ENCODE measurements at places on chromosomes 2 and 18.
A peak's percentile ranks its signal among the peaks of the same experiment; 100 is the strongest.

GRCh38 chr2:96209729-96210085 is 1.1 kb upstream of the STARD7 start:
- no peak for DNase-seq

GRCh38 chr2:208872591-208872990 is 466.0 kb downstream of the PTH2R start:
- DNase-seq: no peak

- no peak for DNase-seq
These were observed 10.9 kb upstream of the FHL2 start for GRCh38 chr2:105409717-105410116.

DNA sequence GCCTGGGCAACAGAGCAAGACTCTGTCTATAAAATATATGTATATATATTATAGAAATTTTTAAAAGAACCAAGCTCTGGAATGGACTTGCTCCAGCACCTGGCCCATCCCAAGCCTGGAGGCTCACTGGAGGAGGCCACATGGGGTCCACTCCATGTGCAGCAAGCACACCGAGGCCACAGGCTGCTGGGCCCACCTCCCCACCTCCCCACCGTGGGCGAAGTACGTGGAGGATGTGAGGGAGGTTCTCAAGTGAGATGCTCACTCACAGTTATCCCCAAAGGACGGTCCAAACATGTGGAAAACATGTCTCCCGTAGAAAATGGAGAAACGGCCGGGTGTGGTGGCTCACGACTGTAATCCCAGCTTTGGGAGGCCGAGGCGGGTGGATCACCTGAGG is 13.9 kb upstream of the RAB17 start:
- no peak for DNase-seq

- DNase-seq: no peak
These were observed 54.7 kb downstream of the EMILIN2 start for GRCh38 chr18:2901423-2901985.

DNA sequence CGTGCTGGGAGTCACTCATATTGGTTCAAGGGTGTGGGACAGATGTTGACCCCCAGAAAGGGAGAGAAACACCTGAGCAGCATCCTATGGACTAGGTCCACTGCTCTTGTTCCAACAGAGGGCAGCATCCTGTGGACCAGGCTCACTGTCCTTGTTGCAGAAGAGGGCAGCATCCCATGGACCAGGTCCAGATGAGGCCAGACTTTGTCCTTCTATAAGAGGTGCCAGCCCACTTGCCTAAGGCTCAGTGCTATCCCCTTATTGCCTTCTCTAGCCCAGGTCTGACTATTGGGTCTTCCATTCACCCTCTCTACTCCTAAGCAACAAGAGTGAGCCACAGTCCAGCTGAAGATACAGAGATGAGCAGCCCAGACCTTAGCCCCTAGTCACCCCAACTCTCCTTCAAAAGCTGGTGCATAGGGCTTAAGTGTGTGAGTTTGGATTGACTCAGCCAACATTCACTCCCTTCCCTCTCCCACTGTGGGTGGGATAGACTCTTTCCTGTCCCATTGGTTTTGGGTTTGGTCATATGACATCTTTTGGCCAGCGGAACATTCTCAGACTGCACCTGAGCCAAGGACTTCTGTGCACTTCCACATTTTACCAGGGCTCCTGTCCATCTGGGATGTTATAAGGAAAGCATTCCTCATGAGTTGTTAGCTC is 132.4 kb upstream of the GPC1 start:
- no peak for DNase-seq

- no peak for DNase-seq
These were observed 496.1 kb downstream of the EIPR1 start for GRCh38 chr2:2881499-2881898.

GRCh38 chr2:73917696-73918207 is 8.9 kb upstream of the DGUOK start:
- DNase-seq: no peak

- no peak for DNase-seq
These were observed 65.9 kb downstream of the IL1R2 start for GRCh38 chr2:102057502-102058292.

DNA sequence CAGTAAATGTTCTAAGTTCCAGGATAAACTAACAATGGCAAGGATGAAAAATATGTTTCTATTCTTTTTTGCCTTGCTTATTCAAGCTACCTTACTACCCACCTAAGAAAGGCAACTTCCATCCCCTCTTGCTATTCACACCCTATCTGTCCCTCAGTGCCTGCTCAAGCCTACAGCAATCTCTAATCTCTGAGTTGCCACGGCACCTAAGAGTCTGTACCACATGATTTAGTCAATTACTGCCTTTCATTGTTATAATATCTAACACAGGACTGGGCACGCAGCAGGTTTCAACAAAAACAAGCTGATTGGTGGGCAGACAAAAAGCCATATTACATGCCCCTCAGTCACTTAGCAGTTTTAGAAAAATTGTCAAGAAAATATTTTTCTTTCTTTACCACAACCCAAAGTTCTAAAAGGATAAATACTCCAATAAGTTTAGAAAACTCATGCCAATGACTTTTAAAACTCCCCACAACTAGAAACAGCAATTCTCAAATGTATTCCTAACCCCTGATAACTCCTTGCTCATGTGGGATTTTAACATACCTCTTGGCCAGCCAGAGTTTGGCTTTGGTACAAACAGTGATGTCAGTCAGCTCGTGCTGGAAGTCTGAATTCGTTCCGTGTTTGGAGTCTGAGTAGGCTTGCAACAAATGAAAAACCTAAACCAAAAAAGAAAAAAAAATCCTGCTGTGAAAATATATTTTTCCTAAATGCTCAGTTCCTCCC is 117.3 kb upstream of the ZFP36L2 start:
- DNase-seq: no peak

DNA sequence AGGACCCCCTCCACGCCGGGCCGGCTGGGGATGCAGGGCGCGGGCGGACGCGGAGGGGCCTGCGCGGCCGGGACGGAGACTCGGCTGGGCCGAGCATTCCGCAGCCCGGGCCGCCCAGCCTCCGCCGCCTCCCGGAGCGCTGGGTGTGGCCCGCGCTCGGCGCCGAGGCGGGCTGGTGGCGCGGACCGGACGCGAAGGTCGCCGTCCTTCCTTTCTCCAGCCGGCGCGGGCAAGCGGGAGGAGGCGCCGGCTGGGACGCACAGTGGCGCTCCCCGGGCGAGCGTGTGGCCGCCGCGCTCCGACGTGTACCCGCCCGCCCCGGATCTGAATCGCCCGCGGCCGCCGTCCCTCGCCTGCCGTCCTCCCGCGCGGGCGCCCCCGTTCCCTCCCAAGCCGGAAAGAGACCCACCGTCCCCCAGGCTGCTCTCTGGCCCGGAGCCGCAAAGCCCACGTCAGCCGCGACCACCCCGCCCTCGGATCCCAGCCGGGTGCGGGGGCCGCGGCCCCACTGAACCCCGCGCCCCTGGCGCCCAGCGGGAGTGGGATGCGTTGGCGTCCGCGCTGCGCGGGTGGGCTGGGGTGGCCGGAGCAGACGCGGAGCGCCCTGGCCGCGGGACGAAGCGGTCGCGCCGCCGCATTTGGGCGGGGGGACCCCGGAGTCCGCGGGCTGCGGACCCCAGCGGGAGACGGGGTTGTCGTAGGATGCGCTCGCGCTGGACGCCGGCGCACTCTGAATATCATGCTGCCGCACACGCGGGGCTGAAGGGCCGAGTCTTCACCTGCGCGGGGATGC is 634 bp downstream of the SPATS2L start:
- DNase-seq: peak; percentile 30

GRCh38 chr2:167827352-167828097 is 419.9 kb downstream of the STK39 start:
- no peak for DNase-seq

DNA sequence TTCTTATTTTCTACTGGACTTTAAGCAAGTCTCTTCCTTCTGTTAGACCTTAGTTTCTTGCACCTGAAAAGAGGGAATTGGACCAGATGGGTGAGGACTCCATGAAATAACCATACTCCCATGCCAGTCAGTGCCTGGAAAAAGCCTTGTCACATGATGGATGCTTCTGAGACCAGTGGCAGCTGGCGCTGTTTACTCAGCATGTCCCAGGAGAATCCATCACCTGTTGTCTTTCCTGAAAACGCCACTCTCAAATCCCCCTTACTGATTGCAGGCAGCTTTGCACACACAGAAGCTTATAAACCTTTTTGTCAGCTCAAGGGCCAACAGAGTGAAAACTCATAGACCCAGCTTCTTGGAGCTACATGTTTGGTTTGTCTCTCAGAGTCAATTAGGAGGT is 117.6 kb downstream of the POLE4 start:
- no peak for DNase-seq

- no peak for DNase-seq
These were observed 8.8 kb downstream of the RDH14 start for GRCh38 chr2:18551623-18552022.

DNA sequence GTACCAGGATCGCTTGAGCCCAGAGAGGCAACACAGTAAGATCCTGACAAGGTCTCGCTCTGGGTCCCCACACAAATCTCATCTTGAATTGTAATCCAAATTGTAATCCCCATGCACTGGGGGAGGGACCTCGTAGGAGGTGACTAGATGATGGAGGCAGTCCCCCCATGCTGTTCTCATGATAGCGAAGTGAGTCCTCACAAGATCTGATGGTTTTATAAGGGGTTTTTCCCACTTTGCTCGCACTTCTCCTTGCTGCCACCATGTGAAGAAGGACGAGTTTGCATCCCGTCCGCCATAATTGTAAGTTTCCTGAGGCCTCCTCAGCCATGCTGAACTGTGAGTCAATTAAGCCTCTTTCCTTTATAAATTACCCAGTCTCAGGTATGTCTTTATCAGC is 46.0 kb upstream of the SERTAD2 start:
- peak; percentile 5 for DNase-seq

- DNase-seq: no peak
These were observed 519.4 kb upstream of the DSEL start for GRCh38 chr18:68035774-68036522.

DNA sequence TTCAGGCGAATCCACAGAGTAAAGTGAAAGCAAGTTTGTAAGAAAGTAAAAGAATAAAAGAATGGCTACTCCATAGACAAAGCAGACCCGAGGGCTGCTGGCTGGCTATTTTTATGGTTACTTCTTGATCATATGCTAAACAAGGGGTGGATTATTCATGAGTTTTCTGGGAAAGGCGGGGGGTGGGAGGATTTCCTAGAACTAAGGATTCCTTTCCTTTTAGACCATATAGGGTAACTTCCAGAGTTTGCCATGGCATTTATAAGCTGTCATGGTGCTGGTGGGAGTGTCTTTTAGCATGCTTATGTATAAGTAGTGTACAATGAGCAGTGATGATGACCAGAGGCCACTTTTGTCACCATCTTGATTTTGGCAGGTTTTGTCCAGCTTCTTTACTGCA is 59.8 kb downstream of the SLC4A3 start:
- DNase-seq: no peak

DNA sequence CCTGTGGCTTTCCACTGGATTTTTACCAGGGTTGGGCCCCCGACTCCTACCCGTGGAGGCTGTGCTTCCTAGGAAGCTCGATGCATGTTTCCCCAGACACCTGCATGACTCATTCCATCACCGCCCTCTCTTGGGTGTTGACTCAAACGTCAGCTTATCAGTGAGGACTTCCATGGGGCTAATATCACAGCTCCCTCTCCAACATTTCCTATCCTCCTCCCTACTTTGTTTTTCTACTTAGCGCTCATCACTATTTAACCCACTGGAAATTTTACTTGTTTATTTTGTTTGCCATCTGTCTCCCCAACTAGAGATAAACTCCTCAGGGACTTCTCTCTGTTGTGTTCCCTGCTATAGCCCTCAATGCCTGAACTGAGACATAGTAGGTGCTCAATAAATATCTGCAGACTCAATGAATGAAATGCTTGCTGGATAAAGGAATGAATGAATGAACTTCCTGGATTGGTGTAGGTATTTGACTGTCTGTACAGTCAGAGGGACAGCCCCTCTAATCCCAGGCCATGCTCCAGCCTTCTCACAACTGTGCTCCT is 89.7 kb upstream of the MSH2 start:
- no peak for DNase-seq

DNA sequence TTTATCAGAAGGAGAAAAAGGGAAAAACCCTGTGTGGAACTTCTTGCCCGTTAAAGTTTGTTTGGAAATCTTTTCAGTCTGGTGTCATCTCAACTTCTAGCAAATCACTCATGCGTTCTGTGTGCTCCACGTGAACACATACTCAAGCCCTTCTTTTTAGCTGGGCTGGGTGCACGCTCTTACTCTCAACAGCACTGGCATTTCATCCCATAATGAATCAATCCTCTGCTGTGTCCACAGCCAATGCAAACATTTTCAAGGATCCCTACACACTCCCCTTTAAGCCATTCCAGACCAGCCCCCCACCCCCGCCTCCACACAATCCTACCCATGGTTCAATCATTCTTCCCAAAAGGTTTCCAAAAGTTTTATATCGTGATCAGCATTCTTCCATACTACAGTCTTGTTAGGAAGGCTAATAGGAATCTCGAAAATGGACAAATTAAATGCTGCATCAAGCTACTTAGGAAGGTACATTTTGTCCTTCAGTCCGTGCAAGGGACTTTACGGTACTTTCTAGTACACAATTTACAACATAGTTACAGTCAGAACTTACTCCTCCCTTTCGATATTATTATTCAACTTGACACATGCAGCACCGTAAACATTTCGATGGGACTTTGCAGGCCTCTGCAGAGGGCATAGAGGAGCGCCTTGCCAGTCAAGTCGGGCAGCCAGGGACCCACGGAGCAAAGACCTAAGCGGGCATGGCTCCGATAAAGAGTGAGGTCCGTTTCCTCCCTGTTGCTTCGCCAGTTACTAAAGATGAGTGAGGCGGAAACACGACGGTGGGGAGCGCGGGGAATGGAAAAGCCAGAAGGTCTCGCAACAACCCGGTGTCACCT is 1.4 kb downstream of the PTGR3 start:
- DNase-seq: no peak

GRCh38 chr2:128390256-128390990 is 71.8 kb upstream of the HS6ST1 start:
- DNase-seq: no peak

DNA sequence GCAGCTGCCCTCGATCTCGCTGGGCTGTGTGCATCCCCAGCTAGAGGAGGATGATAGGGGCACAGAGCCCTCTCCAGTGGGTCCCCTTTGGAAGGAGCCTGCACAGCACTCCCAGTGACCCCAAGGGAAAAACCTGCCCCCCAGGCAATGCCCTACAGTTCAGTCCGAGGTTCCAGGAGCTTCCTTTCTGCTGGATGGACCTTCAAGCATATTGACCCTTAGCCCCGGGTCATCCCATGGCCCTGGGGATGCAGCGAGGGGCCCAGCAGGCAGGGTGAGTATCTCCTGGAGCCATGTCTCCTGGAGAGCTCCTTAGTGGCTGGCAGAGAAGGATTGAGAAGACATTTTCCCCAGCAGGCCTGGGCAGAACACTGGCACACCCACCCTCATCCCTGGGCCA is 45.4 kb upstream of the CTDP1 start:
- no peak for DNase-seq

- DNase-seq: no peak
These were observed 3.3 kb upstream of the OSBPL6 start for GRCh38 chr2:178191004-178191508.

GRCh38 chr18:35777039-35777438 is 195.4 kb upstream of the RMP24 start:
- DNase-seq: no peak

- no peak for DNase-seq
These were observed 244.1 kb downstream of the HDAC4 start for GRCh38 chr2:239156516-239157265.

GRCh38 chr2:13114391-13114790 is 397.7 kb downstream of the TRIB2 start:
- no peak for DNase-seq

Data from stimulated activated CD4-positive, alpha-beta T cell treated with anti-CD3 and anti-CD28 coated beads, Interleukin-4, amount 100 ng/mL, for 1 hour (primary cell).